ENCODE measurements at places on chromosomes 11 and 22.

GRCh38 chr11:67663532-67664212, 10.8 kb downstream of the ALDH3B2 start:
- no peak for DNase-seq

DNA sequence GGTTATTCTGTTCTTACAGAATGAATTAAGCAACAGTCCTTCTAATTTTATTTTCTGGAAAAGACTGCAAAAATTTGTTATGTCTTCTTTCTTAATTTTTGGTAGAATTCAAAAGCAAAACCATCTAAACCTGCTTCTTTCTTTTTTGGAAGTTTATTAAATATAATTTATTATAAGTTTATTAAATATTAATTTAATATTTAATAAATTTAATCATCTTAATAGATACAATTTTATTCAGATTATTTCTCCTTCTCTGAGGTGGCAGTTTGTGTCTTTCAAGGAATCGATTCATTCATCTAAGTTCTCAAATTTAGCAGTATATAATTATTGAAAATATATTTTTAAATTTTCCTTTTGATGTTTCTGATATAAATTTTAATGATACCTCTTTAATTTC, 837.5 kb upstream of the LRRC4C start:
- DNase-seq: no peak

DNA sequence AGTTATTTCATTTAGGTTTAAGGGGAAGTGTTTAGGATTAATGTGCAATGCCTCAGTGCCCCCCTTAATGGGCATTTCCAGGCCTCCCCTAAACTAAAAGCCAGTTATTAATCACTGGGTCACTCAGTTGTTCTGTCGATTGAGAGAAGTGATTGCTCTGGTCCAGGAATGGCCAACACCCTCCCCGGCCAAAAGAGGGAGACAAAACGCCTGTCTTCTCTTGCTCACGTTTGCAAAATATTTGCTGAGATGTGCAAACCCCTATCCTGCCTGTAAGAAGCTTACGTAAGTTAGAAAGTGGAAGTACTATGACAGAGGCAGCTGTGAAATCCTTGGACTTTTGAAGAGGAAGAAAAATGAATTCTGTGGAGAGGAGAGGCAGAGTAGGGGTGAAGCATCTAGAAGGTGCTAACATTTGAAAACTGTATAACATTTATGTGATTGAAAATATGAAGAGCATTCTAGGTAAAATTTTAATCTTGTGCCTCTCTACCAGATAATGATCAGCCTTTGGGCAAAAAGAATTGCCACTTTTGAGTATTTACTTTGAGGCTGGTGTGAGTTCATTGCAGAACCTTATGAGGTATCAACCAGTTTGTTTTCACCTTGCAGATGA, 37.7 kb downstream of the NTM start:
- no peak for DNase-seq

- DNase-seq: no peak
Observed at GRCh38 chr22:46044621-46045458, 67.9 kb upstream of the WNT7B start.

DNA sequence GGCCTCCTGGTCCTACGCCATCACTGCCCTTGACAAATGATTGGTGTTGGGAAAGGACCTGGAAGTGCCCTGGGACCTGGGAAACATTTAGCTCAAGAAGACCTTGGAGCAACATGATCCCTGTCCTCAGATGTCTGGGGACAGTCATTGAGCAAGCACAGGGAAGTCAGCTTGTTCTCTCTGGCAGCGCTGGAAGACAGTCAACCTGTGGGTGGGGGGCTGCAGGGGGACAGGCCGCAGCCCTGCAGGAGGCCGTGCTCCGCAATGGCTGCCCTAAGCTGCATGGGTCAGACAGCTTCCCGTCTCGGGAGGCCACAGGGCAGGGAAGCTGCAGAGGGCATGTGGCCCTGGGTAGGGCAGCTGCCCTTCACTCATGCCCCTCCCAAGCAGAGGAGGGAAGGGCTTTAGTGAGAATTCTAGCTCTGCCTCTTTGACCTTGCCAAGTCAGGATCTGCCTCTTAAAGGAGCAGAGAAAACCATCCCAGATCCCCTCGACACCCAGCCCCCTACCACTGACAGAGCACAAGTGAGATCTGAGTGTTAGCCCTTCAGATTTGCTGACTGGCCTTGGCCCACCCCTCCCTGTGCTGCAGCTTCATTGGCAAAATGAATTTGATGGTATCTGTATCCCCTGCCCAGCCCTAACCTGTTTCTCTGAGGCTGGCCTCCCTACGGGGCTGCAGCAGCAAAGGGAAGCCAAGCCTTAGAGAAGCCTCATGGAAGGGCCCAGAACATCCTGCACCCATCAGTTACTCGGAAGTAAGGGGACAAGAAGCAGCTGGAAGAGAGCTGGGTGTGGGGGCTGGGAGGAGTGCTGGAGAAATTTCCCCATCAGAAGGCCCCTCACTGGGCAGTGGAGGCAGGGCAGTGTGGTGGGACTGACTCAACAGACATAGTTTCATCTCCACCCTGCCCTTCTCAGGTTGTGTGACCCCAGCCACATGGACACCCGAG, 6.2 kb upstream of the SREBF2 start:
- no peak for DNase-seq

DNA sequence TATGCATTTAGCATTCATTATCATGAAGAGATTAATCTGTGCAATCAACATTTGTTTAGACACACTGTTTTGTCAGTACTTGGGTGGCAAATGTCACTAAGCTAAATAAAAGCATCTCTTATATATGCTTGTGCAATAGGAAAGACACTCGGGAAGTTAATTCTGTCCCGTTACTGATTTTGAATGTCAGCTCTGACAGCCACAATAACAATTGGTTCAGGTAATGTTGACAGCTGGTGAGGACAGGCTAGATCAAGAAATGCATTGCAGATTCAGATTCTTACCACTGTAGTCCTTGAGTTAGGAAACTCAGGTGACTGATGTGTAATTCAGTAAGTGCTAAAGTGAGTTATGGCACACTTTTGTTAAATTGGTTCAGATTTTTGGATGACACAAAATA, 523.8 kb upstream of the FAT3 start:
- DNase-seq: no peak

- DNase-seq: no peak
Observed at GRCh38 chr11:108804511-108804910, 139.6 kb downstream of the DDX10 start.

- no peak for DNase-seq
Observed at GRCh38 chr11:69445131-69445470, 36.4 kb upstream of the LINC01488 start.

GRCh38 chr22:41216984-41217383, 11.9 kb downstream of the L3MBTL2 start:
- DNase-seq: peak; percentile 26

- no peak for DNase-seq
Observed at GRCh38 chr11:60857378-60858232, 1.9 kb upstream of the PTGDR2 start.

DNA sequence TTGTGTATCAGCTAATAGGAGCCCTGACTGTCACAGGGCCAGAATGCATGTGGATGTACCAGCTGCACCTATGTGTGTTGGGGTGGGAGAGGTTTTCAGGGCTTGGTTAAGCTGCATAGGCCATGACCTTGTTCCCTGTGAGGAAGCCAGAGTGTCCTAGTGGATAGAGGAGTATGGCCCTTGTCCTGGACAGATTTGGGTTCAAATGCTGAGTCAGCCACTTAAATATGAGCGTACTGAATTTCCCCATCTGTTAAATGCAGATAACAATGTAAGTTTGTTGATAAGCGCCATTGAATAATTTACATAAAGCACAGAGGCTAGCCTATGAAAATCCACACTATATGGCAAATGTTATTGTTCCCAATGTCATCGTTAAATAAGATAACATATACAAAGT, 74.4 kb downstream of the PANX1 start:
- no peak for DNase-seq

DNA sequence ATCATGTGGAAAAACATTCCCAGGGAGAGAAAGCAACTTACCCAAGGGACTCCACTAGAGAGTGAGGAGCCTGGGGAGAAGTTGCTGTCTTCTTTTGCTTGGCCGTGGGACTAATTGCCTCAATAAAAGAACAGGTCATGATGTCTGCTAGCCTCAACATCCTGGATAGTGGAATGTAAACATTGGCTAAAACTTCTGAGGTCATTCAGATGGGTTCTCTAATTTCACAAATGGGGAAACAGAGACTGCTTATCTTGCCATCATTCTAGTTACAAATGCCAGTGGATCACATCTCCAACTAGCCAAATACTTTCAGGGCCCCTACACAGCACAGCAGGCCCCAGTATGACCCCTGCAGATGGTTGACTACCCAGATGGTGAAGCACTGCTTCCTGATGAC, 28.4 kb upstream of the PAMR1 start:
- peak; percentile 90 for DNase-seq

- DNase-seq: no peak
Observed at GRCh38 chr11:94018721-94019120, 2.4 kb upstream of the HEPHL1 start.

GRCh38 chr11:111602865-111603610, 789 bp downstream of the SIK2 start:
- no peak for DNase-seq

GRCh38 chr11:116855413-116855812, 18.0 kb upstream of the APOA1 start:
- no peak for DNase-seq

DNA sequence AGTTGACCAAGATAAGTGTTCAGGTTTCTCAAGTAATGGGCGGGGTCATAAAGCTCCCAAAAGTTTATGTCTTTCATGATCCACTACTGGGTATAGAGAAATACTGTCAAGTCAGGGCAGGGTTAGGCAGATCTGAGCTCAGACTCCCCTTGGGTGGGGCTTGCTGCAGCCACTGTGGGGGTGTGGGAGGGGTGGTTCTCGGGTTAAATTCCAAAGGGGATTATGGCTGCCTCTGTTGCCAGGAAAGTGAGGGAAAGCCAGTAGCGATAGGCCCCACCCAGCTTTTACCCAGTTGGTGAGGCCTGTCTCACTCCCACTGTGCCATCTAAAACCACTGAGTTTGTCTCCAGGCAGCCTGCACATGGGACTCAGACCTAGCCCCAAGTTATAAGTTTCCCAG, 37.8 kb downstream of the DLG2 start:
- no peak for DNase-seq

- DNase-seq: no peak
Observed at GRCh38 chr11:96752221-96752620, 362.4 kb downstream of the JRKL start.

DNA sequence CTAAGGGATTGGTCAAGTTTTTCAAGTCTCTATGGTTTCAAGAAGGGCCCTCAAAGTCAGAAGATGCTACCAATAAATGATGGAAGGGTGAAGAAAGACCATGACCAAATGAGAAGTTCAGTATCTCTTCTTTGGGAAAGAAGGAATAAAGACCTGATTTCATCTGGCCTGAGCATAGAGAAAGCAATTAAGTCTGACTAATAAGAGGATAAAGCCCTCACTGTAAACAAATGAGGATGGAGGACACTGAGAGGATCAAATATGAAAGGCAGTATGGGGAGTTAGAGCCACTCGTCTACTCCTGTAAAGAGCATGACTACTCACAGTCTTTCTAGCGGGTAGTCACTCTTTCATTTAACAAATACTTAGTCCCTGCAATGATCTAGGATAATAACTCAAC, 44.6 kb downstream of the FAM168A start:
- no peak for DNase-seq

DNA sequence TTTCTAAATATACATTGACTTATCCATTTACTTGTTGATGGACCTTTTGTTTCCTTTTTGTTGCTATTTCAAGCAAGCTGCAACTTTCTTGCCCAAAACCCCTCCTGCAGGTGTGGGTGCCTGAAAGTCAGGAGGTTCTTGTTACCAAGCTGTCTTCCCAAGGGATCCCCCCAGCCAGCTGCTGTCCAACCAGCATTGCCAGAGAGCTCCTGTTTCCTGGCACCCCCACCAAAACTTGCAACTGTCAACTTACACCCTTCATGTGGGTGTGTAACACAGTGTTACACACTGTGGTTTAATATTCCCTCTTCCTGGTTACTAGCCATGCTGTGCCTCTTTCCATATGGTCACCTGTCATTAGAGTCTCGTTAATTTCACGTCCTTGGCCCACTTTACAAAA, 1.6 kb upstream of the KRTAP5-1 start:
- no peak for DNase-seq

DNA sequence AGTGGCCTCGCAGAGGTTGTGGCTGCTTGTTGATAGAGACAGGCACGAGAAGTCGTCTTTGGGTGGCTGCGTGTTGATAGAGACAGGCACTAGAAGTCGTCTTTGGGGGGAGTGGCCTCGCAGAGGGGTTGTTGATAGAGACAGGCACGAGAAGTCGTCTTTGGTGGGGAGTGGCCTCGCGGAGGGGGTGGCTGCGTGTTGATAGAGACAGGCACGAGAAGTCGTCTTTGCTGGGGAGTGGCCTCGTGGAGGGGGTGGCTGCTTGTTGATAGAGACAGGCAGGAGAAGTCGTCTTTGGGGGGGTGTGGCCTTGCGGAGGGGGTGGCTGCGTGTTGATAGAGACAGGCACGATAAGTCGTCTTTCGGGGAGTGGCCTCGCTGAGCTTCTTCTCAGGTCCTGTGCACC, 328.8 kb downstream of the TBC1D22A start:
- no peak for DNase-seq

All from AG04450 (cell line).